Activated CD4-positive, alpha-beta memory T cell treated with anti-CD3 and anti-CD28 coated beads, Interleukin-2, amount 10 ng/mL, durations not matched to agents 7 days and 5 days (primary cell): ENCODE measurements at places on chromosomes 5 and 9. TPM values are rescaled to one million over a fixed set of nuclear protein-coding genes. Genes with fewer than 3 reads are reported as not detected.

Gene ADAMTS19
- not detected for total RNA-seq

DNA sequence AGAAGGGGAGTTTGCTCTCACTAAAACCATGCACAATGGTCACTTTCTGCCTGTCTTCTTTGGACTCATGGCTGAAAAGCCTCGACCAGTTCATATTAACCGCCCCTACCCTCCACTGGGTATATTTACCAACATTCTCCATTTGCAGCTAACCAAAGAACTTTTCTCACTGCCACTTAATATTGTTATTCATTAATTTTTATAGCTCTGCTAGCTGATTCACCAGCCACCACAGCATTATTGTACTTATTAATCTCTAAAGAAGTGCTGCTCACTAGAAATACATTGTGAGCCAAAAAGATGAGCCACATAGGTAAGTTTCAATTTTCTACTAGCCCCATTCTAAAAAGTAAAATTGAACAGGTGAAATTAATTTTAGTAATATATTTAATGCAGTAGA is 33.4 kb upstream of the SMIM32 start:
- no peak overlapping the region for H3K4me3 ChIP-seq
- H3K27me3 ChIP-seq = peaks cover 4% of the 10 kb centered on the region
- H3K4me1 ChIP-seq = no peaks in the 10 kb centered on the region
- H3K36me3 ChIP-seq = no peaks in the 10 kb centered on the region
- H3K27ac ChIP-seq = no peak overlapping the region

GRCh38 chr9:6944896-6945295 is 187.1 kb downstream of the KDM4C start:
- no peak for DNase-seq
- H3K4me3 ChIP-seq = no peak overlapping the region
- H3K27ac ChIP-seq = no peak overlapping the region
- no peaks in the 10 kb centered on the region for H3K27me3 ChIP-seq
- H3K4me1 ChIP-seq = peaks cover 9% of the 10 kb centered on the region

DNA sequence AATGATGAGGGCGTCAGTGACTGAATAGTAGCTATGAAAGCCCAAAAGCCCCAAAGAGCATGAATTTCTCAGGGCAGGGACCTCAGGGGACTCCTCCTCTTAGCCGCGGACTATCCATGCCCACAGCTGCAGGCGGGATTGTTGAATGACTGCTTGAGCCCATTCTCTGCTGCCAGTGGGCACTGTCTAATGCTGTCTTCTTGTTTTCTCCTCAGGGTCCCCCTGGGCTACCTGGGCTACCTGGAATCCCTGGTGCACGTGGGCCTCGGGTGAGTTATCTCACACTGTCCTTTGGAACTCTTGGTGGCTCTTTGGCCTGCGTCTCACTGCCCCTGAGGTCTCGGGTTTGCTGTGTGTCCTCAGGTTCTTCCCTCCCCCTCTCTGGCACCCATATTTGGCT is 22.7 kb downstream of the COL27A1 start:
- H3K27ac ChIP-seq = no peak overlapping the region
- peaks cover 4% of the 10 kb centered on the region for H3K27me3 ChIP-seq
- no peaks in the 10 kb centered on the region for H3K4me1 ChIP-seq
- no peak for DNase-seq
- no peak overlapping the region for H3K4me3 ChIP-seq
- no peaks in the 10 kb centered on the region for H3K36me3 ChIP-seq

DNA sequence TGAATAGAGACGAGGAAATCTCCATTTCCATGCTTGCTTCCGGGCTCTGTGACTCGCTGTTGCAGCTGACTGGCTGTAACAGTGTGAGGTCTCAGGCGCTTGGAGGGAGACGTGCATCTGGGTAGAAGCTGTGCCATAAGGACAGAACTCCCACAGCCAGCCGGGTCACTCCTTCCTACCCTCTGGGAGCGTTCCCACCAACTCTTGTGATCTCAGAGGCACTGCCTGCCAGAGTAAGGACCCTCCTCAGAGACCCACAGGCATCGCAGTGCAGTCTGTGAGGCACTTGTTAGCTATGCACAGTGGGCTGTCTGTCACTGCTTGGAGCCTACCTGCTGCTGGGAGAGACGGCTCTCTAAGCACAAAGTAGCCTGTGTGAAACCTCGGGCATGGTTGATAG is 203.4 kb upstream of the SEMA6A start:
- H3K4me1 ChIP-seq = no peaks in the 10 kb centered on the region
- no peak for DNase-seq
- no peak overlapping the region for H3K4me3 ChIP-seq
- no peak overlapping the region for H3K27ac ChIP-seq
- no peaks in the 10 kb centered on the region for H3K36me3 ChIP-seq
